ENCODE measurements at places on chromosomes 12 and 14.

GRCh38 chr14:67492538-67492937 is 4.0 kb upstream of the TMEM229B start:
- no peak for DNase-seq

DNA sequence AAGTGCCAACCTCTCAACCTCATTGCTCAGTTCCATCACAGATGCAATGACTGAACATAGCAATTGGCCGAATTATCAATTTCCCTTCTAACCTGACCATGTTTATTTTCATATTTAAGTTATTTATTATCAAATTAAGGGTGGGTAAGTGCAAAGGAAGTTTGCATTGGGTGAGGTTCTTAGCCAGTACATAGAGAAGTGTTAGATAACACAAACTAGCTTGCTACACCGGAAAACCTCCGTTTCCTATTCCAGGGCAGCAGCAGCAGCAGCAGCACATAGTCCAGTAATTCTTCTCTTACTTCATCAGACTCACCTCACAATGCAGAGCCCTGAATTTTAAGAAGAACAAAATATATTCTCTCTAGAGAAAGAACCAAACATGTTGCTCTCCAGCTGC is 200.5 kb upstream of the OR4E1 start:
- DNase-seq, result no peak

DNA sequence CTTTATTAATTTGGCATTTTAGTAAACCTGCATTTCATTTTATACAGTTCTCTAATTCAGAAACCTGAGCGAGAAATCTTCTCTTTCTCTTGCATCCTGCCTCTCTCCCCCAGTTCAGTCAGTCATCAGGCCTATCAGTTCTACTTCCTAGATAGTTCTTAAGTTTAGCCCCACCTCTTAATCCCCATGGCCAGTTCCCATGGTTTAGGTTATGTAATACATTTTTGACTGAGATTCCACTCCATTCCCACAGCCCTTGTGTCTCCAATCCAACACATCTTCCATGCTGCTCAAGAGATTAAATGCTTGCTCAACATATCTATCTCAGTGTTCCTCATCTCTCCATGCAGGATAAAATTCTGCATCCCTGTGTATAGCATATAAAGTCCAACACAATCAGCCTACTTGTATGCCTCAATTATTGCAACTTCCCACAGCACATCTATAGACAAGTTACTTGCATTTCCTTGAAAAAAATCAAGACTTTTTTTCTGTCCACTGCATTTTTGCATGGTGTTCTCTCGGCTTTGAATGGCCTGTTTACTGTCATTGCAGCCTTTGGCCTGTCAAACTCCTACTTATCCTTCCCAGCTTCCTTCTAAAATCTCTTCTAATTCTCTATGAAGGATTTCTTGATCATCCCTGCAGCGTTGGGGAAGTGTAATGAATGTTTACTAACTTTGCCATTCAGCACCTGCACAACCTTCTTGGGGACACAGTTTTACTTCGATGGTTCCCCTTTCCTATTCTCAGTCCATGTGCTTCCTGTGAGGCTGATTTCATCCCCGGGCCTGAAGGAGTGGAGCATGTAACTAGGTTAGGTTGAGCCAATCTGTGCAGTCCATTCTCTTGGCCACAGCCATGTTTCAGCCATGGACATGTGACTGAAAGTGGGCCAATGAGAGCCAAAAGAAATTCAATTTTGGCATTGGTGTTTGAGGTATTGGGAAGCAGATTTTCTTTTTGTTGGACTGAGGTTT is 80.8 kb downstream of the DACT1 start:
- no peak for DNase-seq

- DNase-seq, result no peak
Measured at GRCh38 chr14:63960926-63961567, 108.2 kb downstream of the SYNE2 start.

DNA sequence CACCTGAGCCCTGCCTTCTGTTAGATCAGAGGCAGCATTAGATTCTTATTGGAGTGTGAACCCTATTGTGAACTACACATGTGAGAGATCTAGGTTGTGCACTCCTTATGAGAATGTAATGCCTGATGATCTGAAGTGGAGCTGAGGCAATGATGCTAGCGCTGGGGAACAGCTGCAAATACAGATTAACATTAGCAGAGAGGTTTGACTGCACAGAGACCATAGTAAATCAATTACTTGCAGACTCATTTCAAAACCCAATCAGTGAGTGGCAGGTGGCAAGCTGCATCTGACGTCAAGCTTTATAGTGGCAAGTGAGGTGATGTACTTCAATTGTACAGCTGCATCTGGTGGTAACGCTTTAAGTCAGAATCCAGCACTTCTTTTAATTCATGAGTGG is 141.6 kb downstream of the GPHN start:
- no peak for DNase-seq

DNA sequence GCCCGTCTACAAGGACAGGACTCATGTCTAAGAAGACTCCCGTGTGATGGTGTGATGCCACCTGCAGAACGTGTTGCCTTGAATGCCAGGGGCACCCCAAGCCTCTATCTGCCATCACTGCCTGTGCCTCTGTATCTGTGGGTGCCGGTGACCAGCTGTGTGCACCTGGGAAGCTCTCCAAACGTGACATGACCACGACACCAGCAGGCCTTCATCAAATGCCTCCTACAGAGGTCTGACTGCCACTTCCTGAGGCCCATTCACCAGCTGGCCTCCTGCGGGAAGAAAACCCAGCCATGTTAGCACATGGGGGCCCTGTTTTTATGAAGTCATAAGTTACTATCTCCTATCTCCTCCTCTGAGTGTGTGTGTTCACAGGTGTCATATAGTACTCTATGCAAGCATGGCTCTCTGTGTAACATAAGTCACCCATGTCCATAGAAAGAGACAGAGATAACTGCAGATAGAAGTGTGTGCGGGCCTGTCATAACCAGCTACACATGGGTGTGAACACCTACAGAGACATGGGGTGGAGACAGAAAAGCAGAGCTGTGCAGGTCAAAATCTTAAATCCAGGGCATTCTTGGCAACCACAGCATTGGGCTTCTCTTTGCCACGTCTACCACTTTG is 18.3 kb upstream of the SERPINA4 start:
- DNase-seq, result no peak

- no peak for DNase-seq
Measured at GRCh38 chr14:87161502-87161901, 831.5 kb downstream of the GALC start.

DNA sequence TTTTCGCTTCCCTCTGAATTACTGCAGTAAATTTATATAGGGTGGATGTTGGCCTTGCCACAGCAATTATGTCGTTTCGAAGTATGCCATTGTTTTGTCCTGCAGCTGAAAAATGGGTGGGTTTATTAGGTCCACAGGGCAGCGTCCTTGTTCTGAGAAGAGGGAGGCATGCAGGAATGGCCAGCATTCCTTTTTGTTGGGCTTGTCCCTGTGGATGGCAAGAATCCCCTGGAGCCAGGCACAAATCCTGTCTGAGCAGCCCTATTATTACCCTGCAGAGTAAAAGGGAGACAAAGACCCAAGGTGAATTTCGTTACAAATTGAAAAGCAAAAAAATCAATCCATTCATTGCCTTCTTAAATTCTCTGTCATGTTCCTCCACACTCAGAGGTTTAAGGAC is 88.1 kb downstream of the CHST11 start:
- no peak for DNase-seq

GRCh38 chr12:96152164-96152563 is 42.0 kb upstream of the ELK3 start:
- no peak for DNase-seq

- peak; percentile 67 for DNase-seq
Measured at GRCh38 chr14:77301103-77301502, 19.6 kb downstream of the POMT2 start.

DNA sequence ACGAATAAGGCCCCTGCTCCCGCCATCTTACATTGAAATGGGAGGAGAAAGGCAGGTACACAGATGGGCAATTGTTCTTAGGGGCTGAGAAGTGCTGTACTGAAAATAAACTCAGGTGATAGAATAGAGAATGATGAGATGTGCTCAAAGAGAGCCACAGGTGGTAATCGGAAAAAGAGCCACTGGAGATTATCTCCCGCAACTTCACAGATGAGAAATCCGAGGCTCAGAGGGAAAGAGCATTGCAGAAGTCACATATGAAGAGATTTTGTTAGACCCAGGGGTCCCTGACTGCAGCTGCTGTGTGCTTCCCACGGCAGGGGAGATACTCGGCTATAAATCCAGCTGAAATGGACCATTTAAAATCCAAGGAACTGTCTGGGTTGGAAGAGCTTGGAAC is 73.7 kb downstream of the PRIMA1 start:
- DNase-seq, result no peak

- no peak for DNase-seq
Measured at GRCh38 chr14:76719666-76720065, 41.6 kb upstream of the VASH1 start.

DNA sequence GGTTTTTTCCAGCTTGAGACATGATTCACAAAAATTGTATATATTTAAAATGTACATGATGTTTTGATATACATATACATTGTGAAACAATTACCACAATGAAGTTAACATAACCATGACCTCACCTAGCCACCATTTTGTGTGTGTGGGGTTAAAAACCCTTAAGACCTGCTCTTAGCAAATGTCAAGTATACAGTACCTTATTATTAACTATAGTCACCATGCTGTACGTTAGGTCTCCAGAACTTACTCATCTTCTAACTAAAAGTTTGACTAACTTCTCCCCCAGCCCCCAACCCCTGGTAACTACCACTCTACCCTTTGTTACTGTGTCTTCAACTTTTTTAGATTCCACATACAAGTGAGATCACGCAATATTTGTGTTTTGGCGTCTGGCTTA is 52.6 kb downstream of the EIF2S3B start:
- DNase-seq, result no peak

DNA sequence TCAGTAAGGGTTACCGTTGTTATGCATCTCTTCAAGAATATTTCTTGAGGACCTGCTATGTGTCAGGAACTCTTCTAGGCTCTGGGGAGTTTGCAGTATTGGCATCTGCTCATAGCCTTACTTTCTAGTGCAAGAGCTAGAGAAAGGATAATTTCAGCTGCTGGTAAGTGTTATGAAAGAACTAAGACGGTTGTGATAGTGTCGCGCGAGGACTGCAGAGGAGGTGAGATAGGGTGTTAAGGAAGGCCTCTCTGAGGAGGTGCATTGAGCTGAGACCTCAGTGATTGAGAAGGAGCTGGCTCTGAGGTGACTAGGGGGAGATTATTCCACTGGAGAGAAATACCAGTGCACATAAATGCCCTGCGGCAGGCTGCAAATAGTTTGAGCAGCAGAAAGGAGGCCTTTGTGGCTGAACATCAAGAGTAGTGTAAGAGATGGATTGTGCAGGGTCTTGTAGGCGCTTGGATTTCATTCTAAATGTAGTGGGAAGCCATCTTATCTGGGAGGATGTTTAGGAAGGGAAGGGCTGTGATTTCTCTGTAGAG is 824 bp downstream of the DDX55 start:
- no peak for DNase-seq

DNA sequence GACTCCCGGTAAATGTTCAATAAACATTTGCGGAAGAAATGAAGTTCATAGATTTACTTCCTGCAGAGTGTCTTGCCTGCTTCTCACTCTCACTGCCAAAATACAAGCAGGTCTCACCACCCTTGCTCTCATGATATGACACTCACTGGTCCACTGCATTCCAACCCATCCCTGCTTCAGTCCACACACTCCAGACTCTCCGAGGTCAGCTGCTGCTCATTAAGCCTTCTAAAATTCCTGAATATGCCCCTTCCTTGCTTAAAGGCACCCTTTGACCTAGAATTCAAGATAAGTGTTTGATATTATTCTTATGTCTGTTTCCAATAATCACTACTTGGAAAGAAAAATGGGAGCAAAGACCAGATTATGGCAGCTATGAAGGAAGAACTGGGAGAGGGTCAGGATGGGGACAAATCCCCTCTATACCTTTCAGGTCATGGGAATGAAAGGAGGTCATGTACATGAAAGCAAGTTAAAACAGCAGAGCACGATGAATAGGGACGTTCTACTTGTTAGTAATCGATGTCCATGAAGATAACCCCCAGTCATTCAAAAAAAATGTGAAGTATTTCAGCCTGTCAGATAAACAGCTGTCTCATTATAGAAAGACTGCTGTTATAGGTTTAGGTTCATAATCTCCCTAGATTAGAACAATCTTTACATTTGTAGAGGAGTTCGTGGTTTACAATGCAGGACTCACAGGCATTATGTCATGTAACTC is 10.5 kb upstream of the NID2 start:
- DNase-seq, result no peak

- no peak for DNase-seq
Measured at GRCh38 chr12:34210689-34211530, 188.6 kb downstream of the ALG10 start.

DNA sequence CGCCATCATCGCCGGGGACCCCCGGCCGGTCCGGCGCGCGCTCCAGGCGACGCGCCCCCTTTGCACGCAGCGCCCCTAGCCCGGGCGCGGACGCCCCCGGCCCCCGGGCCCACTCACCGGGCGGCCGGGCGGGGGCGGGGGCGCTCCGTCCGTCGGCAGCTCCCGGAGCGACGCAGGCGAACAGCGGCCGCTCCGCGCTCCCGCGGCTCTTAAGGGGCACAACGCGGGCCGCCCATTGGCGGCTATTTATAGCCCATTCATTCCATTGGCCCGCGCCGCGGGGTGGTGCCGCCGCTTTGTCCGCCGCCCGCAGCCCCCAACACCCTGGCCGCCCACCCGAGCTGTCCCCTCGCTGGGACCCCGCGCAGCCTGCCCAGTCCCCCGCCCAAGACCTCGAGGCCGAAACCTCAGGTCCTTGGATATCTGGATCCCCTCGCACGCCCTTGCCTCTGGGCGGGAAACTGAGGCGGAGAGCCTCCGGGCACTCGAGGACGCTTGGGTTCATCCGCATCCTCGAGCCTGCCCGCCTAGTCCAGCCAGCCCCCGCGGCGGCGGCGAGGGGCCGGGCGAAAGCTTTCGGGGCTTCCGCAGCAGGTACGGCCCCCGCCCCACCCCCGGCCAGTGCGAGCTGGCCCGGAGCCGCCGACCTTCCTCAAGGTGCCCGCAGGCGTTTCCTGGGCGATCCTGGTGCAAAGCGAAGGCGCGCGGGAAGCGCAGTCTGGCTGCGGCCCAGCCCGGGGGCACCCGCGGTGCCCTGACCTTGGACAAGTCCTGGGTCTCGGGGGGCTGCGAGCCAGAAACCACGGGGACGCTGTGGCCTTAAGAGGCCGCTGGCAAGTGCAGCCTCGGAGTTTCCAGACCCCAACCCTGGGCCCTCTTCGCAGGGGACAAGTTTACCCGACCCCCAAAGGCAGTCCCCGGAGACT is at the start of gene CKB:
Gene CKB (minus strand): TSS at position 182 of the 926 bp plus-strand sequence. CDS start 337 bp downstream, outside the sequence.
- peak; percentile 19 for DNase-seq

DNA sequence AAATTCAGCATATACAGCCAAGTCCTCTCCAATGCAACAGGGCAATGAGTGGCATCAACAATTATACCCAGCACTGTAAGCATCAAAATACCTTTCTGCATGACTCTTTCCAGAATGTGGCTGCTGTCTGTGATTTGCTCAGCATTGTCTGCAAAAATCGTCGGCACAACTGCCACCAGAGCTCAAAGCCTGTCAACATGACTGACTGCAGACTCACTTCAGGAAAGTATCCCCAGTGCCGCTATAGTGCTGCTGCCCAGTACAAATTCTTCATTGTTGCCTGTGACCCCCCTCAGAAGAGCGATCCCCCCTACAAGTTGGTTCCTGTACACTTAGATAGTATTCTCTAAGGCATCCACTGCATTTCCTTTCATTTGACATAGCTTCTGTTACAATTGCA is 735 bp downstream of the RNASE6 start:
- DNase-seq, result no peak

Measured in memory B cell (primary cell).